ENCODE measurements at places on chromosomes 2 and 18.

DNA sequence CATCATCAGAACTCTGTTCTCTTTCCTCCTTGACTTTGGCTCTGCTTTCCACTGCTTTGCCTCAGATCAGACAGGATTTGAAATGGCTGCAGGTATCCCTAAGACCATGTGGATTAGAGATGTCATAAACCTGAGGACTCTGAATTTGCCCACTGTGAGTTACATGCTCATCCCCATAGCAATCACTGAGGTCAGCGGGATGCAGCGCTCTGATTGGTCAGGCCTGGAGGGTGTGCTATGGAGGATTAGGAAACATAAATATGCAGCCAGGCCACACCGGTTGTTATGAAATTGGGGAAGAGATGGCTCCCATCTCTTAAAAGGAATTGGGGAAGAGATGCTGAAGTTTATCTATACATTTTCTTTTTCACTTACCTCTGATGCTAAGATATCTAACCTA, 73.7 kb upstream of the DNAJC10 start:
- DNase-seq, result no peak

- DNase-seq, result no peak
Measured at GRCh38 chr18:38933322-38933721, 1367.7 kb upstream of the CELF4 start.

- DNase-seq, result no peak
Measured at GRCh38 chr2:14263053-14263452, 369.5 kb upstream of the LRATD1 start.

DNA sequence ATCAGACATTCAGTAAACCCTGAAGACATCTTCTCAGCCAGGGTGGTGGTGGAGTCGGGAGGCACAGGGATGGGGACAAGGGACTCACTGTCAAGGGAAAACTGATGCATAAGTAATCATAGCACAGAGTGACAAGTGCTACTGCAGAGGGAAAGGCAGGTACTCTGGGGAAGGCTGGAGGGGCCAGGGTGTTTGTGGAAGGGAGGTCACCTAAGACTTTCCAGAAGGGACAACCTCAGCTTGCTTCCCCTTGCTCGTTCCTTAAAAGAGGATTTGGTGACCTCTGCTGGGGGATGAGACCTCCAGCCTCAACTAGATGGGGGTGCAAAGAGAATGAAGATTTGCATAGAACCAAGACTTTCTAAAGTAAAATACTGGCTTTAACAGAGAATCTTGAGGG, 99.5 kb downstream of the SLC4A3 start:
- DNase-seq, result peak; percentile 11

- DNase-seq, result no peak
Measured at GRCh38 chr2:31578316-31578715, 2.4 kb downstream of the SRD5A2 start.

- no peak for DNase-seq
Measured at GRCh38 chr18:48168861-48169260, 238.4 kb upstream of the SMAD2 start.
